ENCODE measurements at places on chromosomes 2 and 18.
A peak's percentile ranks its signal among the peaks of the same experiment; 100 is the strongest.

DNA sequence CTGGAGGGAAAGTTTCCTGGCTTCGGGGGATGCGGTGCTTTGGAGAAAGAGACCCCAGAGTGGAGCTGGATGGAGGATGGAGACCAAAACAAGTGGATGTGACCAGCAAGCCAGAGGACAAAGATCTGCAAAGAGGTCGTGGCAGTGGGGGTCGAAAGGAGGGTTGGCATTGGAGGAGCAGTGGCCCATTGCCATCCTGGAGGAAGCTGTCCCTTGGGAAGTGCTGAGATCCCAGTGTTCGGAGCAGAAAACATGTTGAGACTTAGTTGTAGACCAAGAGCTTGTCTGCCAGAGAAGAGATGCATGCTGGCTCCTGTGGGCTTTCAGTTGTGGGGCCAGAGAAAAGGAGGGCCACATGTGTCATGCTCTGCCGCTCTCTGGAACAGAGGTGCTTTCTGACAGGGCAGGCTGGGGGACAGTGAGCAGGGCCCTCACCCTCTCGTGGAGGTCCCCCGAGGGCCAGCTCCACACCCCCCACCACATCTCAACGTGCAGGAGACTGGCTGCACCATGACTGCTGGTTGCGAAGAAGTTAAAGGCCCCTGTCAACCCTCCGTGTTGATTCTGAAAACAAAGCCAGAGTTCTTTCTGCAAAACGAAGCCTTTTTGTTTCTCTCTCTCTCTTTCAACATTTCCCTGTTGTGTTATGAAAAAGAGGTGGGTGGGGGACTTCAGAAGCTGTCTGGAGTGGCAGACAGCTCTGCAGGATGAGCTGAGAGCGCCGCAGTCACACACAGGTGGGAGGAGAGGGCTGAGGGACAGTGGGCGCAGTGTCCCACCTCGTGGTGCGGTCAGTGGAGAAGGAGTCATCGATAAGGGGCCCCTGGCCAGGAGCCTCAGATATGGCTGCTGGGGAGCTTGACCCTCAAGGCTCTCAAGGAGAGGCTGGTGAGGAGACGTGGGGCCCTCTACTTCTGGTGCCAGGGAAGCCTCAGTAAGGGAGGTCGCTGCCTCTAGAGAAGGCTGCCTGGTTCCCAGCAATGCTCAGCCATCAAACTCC, 77.6 kb upstream of the BCL2L11 start:
- no peak for DNase-seq

- DNase-seq = no peak
Measured at GRCh38 chr2:172442072-172442895, 14.9 kb downstream of the ITGA6 start.

DNA sequence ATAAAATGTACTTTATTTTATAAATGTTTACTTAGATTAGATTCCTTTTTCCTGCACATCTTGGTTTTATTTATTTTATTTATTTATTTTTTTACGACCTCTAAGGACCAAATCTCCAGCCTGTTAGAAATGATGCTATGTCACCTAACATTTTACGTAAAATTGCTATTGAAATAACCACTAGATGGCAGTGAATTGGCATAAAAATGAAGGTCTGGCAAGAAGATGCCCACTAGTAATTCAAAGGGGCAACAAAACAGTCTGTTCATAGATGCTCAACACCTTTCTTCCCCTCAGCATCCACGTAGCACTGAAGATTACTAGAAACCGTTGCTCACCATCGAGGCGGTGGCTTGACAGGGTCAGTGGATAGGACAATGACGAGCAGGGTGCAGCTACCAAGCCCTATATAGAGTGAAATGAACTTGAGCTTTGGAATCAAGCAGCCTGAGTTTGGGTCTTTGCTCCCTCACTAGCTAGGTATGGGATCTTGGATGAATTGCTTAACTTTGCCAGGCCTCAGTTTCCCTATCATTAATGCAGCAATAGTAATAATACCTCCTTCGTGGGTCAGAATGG, 128.7 kb upstream of the L3MBTL4 start:
- DNase-seq = peak; percentile 44

DNA sequence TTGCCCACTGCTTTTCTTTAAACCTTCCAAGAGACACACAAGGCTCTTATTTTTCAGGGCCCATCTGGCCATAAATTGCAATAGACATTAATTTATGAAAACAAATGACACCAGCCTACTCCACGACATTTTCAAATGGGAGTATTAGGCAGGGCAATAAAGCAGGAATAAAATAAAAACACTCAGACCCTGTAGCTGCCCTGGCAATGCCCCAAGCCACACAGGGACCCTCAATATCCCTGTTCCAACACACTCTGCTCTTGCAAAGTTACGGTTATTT, 550.8 kb upstream of the TNP1 start:
- no peak for DNase-seq

- DNase-seq = no peak
Measured at GRCh38 chr2:207503234-207503633, 26.5 kb upstream of the CREB1 start.

DNA sequence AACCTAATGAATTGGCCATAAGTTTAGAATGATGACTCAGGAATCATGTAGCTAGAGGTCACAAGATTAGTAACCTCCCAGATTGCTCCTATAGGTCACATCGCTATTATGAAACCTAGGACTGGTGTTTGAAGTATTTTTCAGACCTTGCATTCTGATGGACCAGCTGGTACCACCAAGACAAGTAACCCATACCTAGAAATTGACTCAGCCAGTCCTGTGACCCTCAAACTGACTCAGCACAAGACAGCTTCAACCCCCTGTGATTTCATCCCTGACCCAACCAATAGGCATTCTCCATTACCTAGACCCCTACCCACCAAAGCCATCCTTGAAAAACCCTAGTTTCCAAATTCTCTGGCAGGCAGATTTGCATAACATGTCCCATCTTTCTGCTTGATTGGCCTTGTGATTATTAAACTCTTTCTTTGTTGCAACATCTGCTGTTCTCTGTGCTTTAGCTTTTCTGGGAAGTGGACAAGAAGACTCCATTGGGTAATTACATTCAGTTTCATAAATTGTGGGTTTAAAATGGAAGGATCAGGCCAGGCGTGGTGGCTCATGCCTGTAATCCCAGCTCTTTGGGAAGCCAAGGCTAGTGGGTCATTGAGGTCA, 254.9 kb downstream of the IRS1 start:
- no peak for DNase-seq

DNA sequence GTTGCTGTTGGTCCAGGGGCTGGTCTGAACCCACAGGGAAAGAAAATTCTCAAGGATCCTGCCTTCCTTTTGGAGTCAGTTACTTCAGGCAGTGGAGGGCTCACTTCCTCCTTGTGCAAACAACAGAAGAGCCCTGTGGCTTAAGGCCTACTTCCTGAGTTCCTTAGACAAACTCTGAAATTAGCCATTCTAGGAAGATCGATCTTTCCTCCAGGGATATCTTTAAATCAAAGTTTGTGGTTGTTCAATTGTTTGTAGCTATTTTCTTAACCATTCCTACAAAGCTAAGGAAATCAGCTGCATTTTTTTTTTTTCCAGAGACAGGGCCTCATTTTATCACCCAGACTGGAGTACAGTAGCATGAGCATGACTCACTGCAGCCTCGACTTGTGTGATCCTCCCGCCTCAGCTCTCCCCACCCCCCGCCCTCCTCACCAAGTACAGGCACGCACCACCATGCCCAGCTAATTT, 156.0 kb downstream of the TANC1 start:
- no peak for DNase-seq

- no peak for DNase-seq
Measured at GRCh38 chr2:37847792-37848191, 77.3 kb upstream of the RMDN2 start.

GRCh38 chr2:43831543-43832294, 6.9 kb downstream of the ABCG5 start:
- peak; percentile 18 for DNase-seq

DNA sequence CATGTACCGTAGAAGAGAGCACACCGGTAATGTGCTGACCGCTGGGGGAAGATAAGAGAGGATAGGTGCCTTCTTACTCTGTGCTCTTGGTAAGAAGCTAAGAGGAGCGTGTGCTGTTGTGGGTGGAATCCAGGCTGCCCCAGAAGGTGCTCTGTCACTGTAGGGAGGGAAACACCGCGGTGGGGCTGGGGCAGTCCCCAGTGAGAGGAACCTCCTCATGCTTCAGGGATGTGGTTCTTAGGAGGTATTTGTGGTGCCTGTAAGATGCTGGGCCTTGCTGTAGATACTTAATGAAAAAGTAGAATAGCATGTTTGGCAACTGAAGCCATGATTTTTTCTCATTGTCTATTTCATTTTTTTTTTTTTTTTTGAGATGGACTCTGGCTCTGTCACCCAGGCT, 1.1 kb downstream of the COLEC11 start:
- no peak for DNase-seq

GRCh38 chr18:70822117-70822516, 533.3 kb downstream of the SOCS6 start:
- DNase-seq = no peak

GRCh38 chr2:48131539-48132270, 225.4 kb upstream of the FBXO11 start:
- peak; percentile 42 for DNase-seq

GRCh38 chr2:182384860-182385259, 42.0 kb downstream of the PDE1A start:
- DNase-seq = no peak

- DNase-seq = no peak
Measured at GRCh38 chr2:239153806-239154591, 246.8 kb downstream of the HDAC4 start.

DNA sequence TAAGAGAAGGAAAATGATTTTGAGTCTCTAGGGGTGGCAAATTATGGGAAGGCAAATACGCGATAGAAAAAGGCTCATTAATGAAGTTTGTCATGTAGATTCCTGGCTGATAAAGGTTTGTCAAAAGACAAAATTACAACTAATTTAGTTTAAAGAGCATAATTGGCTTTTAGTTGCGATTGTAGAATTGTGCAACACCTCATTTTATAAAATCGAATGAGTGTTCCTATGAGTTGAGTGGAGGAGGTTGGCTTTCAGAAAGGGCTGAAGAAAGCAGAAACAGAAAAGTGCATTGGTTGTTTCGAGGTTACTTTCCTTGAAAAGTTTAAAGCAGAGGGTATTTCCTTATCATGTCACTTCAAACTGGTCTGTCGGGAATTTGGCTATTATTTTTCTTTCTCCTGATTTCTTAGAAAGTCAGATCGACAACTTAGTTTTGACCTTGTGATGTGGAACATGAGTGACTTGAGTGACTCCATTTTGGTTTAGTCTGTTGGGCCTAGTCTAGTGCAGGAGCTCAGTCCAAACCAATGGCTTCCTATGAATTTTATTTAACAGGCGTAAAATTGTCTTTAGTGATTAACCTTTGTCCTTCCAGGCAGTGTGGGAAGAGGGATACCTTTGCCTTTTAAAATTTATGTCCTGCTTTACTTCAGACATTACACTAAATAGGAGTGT, 2.2 kb upstream of the PCYOX1 start:
- DNase-seq = no peak

DNA sequence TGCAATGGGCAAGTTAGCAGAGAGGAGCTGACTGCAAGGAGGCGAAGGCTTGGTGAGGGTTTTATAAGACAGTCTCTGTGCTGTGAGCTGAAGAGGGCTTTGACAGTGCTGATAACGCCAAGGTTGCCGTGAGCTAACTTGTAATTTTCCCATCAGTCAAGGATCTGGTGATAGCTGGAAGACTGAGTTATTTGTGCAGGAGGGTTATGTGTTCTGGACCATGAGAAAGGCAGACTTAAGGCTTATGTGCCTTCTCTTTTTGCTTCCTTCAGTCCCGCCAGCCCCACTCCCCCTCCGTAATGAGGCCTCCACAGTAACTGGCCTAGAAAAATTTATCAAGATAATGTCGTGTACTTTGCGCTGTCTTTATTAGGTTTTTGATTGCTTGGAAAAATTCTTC, 94.6 kb downstream of the RTP5 start:
- DNase-seq = no peak

GRCh38 chr2:23384551-23385343, at the start of gene KLHL29:
Gene KLHL29 (plus strand): TSS chr2:23385179. CDS start chr2:23562197, 177,018 bp downstream.
- DNase-seq = peak; percentile 35

- DNase-seq = no peak
Measured at GRCh38 chr2:24824071-24824588, 30.9 kb downstream of the CENPO start.

GRCh38 chr2:171271971-171272436, 111.3 kb upstream of the TLK1 start:
- DNase-seq = no peak

DNA sequence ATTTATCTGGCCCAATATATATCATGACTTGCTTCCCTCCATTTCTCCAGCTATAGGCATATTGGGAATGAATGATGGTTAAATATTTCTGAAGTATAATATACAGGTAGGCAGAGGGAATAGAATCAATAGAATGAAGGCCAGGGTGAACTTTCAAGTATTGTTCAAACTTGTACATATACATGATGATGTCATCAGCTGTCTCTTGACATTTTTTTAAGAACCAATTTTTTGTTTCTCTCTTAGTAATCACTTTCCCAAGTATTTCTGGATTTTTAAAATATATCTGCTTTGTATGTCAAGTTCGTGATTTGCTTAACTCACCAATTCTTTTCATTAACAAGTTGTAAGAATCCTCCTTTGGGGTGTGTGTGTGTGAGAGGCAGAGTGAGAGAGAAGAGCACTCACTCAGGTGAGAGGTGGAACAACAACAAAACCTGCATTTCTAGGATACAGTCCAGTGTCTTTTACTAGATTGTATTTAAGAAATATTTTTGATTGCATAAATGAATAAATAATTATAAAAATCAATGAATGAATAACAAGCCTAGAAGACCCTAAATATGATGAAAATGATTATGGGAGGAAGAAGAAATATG, 1239.1 kb downstream of the LRP1B start:
- no peak for DNase-seq

GRCh38 chr2:8566774-8567468, 114.9 kb upstream of the ID2 start:
- DNase-seq = peak; percentile 15

DNA sequence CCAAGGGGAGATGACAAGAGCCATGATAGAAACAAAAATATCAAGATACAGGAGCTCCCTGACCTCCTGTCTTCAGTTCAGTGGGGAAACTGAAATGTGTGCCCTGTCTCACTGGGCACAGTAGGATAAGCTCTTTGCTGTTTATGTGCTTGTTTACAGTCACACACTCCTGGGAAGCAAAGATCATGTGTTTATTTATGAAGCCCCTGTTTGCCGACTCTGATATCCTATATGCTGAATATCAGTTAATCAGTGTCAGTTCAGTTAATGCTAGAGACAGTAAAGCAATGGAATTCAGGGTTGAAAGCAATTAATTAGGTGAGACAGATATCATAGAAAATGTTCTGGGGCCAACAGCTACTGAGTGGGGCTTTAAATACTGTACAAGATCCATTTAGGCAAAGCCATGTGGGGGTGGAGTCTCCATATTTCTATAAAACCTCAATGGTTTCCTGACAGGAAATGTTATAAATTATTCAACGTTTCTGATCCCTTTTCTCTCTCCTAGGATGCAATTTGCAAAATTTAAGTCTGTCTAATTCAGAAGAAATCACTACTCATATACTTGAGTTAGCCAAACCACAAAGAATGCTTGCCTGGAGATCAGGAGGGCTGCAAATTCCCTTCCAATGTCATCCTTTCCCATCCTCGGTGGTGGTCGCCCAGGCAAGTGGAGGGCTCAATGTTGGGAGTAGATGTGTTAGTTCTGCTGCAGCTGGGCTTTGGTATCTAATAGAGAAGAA, 551.3 kb downstream of the CMPK2 start:
- no peak for DNase-seq
